ENCODE measurements at places on chromosomes 13 and 19. TPM values are rescaled to one million over a fixed set of nuclear protein-coding genes. Genes with fewer than 3 reads are reported as not detected.

The RNF17 gene
- total RNA-seq, result not detected

The YJEFN3 gene
- 1.9 TPM for total RNA-seq

The DAND5 gene
- not detected for total RNA-seq

The CEACAM16 gene
- total RNA-seq, result 0.40 TPM

The C19orf73 gene
- total RNA-seq, result 8.5 TPM

The MYO16 gene
- 0.13 TPM for total RNA-seq

The ZGLP1 gene
- 0.75 TPM for total RNA-seq

The PSPC1 gene
- total RNA-seq, result 90.8 TPM

The ZSCAN4 gene
- 0.54 TPM for total RNA-seq

Measured in thyroid gland (tissue), 4 donors.